ENCODE measurements at places on chromosomes 5 and 9.

DNA sequence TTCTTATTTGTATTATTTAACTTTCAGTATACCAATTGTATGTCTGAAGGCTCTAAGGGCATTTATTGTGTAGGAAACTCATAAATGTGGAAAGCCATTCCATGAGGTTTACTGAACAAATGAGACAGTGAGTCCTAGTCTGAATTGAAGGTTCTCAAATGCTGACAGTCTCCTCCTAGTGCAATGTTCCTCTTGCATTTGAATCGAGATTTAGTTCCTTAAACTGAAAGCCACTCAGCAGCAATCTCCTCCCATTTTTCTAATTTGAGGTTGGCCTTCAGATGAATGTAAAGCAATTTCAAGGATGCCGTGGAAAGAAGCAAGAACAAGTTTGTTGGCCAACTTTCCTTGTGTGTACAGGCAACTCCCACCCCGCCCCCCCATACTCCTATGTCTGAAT lies 493.2 kb upstream of the KLF4 start:
- DNase-seq: no peak

DNA sequence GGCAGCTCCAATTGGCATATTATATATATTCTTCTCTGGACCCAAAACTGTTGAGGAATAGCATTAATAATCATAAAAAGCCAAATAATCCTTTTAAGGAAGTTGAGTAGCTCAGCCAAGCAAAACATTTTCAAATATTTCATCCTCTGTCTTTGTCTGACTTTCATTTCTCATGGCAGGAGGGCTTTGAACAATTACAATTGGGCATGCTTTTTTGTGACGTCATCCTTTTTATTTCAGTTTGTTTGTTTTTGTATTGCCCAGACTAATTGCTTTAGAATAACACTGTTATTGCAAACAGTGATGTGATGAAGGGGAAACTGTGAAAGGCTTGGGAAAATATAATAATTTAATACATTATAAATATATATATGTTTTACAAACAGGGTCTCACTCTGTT lies 65.2 kb upstream of the MAP1B start:
- DNase-seq: no peak

- peak; percentile 48 for DNase-seq
Measured at GRCh38 chr9:110316261-110317075, 21.2 kb downstream of the TXNDC8 start.

DNA sequence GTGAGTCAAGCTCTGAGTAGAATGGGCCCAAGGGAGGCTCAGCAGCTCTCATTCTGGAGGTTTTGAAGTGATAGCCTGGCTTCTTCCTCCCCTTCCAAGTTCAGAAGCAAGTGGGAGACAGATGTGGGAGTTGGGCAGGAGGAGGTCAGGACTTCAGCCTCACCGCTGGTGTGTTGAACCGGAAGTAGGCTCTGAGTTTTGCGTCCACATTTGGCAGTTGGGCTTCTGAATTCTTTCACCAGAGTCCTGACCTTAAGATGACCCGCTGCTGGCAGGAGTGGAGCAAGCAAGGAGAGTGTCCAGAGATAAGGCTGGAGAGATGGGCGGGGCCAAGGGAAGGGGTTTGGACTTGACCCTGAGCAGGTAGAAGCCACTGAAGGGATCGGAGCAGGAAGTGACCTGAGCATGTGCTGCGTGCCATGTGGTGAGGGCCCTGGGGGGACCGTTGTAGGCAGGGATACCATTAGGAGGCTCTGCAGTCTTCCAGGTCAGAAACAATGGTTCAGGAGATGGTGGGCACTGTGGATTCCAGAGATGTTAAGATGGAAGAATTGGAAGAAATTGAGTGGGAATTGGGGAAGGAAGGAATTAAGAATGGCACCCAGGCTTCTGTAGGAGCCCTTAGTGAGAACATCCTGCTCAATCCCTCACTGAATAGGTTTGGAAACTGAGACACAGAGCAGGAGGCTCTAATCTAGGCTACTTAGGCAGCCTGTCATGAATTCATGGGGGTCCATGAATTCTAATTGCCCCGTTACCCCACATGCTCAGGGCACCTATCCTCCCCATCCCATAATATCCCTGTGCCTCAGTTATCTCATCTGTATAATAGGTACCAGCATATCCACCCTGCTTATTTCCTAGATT lies 25.9 kb downstream of the GALNT12 start:
- no peak for DNase-seq

DNA sequence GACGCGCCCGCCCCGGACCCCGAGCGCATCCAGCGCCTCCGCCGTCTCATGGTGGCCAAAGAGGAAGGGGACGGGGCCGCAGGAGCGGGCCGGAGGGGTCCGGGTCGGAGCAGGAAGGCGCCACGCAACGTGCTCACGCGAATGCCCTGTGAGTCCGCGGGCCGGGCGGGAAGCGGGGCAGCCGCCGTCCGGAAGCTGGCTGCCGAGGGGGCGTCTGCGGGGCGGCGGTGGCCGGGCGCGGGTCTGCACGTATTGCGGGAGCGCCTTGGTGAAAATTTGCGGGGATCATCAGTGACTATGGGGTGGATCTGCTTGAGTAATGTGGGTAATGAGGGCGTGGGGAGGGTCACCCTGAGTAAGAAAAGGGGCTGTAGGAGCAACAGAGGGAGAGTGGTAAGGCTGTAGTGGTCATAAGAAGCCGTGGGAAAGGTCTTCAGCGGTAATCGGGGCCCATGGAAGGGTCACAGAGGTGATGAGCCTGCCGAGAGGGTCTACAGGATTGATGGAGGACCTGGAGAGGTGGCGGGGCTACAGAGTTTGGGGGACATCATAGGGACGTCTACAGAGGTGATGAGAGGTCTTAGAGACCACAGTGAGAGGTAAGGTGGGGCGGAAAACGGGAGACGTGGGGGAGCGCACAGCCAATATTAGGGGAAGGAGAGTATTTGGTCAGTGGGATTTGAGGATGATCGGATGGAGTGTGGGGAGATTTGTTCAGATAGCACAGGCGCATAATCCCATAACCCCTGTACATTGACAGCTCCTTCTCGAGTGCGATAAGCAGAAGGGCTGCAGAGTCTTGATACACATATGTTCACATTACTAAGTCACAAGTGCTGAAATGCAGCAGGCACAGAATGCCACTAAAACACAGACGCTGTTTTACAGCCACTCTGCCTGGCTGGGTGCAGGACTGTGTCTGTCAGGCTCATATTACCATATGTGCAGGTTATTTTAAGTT lies 819 bp downstream of the LSM11 start:
- peak; percentile 8 for DNase-seq

DNA sequence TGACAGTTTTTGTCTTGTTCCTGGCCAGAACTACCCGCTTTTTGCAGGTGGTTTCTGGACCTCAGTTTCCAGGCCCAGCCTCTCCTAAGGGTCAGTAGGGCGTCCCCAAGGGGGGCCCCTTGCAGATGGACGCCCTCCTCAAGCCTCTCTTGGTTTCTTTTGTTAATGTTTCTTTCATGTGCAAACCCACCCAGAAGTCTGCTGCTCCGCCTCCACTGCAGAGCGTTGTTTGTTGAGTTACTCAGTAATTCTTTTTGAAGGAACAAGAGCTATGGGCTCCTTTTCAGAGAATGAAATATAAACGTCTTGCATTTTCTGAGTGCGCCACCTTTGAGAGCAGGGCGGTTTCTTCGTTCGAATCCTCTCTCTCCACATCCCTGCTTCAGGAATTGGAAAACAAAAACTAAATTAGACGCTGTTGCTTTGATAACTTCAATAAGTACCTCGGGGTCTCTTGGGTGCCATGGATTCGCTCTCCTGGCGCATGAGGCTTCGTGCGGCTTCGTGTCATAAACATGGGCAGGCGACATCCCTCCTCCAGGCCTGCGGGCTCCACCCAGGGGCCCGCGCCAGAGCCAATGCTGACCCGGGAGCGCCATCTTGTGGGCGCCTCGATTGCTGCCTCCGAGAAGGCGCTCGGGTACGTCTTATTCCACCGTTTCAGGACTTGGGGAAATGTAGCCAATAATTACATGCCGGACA lies 38.3 kb upstream of the CKMT2 start:
- peak; percentile 70 for DNase-seq

GRCh38 chr9:78598120-78598519 lies 301.2 kb downstream of the PSAT1 start:
- DNase-seq: peak; percentile 17

DNA sequence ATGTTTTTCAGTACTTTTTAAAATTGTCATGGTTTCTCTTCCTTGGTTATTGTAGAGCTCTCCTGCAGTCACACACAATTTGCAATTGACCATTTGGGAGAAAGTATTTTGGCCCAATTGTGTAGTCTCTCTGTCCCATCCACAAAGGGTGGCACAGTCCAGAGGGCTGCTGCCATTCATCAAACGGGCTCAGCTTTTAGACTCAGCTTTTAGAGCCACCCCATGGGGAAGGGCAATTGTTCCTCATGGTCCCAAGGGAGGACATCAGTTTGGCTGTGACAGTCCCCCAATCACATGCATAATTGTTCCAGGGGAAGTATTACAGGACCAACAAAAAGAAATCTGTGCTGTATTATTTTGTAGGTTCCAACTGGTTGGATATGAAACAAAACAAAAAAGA lies 207.6 kb downstream of the ZNF462 start:
- DNase-seq: no peak

DNA sequence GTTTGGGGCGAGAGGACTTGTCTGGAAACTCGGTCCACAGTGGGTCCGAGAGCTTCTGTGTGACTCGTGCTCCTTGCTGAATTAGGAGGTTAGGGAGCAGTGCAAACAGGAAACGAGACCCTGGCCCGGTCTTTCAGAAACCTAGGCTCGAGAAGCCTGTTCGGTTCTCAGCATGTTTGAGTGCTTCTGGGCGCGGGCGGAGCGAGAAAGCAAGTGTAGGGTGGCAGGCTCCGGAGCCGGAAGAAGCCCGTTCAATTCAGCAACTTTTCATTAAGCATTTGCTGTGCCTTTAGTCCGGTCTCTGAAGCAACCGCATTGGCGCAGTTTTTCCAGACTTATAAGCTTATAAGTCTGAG lies 547 bp downstream of the CLTA start:
- DNase-seq: no peak

DNA sequence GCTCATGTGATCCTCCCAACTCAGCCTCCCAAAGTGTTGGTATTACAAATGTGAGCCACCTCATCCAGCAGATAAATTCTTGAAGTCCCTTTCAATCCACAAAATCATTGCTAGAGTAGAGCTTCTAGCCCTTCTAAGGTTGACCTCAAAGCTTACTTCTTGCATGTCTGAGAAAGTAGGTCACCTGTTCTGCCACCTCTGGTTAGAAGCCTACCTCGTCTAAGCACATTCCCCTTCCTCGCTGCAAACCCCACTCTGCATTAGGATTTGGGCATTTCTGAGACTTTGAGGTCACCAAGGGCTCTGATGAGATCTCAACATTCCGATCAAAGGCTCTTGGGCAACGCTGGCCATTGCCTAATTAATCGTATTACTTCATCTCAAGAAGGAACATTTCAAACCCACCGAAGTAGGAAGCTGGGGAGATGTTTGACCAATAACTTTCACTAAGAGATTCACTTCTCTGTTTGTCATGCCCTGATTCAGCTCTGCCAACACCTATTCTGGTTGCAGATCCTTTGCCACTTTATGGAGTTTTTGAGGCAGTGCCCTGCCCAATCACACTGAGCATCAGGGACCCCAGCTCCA lies 8.6 kb downstream of the ADAM19 start:
- DNase-seq: peak; percentile 24

GRCh38 chr9:137809040-137809576 lies 68.5 kb upstream of the CACNA1B start:
- DNase-seq: no peak

DNA sequence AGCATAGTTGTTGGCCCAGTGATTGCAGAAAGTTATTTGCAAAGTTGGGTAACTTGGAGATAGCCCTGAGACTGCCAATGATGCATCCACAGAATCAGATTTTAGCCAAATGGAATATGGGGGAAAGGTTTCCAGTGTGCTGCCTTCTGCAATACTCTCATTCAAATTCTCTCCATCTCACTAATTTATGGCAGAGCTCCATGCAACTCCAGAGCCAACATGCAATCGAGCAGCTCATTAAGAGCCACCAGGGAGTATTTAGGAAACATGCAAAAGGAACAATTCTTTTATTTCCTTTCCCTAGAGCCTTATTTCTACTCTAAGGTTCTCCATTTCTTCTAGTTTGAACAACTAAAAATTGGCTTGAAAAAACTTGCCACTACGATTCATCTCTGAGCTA lies 135.9 kb upstream of the MARCHF11 start:
- no peak for DNase-seq

GRCh38 chr9:28120626-28121025 lies 547.3 kb upstream of the C9orf72 start:
- no peak for DNase-seq

DNA sequence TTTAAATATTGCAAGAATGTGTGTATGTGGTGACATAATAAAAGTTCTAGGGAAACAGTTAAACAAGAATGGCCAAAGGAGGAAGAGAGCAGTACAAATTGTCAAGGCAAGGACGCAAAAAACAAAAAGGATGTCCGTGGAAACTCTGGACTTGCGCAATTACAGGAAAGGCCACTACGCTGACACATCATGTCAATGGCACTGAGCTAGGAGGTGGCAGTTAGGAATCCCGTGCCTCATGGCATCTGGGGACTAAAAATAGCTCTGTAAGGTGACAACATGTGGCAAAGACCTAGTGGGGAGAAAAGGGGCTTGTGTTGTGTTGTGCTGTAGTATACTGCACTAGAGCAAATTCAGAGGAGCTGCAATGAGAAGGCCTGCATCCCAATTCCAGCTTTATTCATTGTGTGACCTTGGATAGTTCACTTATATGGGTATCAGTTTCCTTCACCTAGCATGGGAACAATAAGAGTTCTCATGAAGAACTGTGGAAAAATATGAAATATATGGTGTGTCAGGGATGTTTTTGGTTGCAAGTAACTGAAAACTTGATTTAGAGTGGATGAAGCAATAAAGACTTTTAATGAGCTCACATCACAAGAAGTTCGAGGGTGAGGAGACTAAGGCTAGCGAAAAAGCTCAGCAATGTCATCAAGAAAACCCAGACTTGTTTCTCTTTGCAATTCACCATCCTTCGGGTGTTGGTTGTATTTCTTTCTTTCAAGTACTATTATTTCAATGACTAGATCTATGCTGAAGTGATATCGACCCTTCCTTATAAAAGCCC lies 124.1 kb upstream of the STC2 start:
- DNase-seq: peak; percentile 85

- DNase-seq: peak; percentile 37
Measured at GRCh38 chr5:54590824-54591223, 73.3 kb downstream of the SNX18 start.

GRCh38 chr5:94240596-94240992 lies 377.8 kb downstream of the KIAA0825 start:
- DNase-seq: no peak
